NCI-H1092 treated with DMSO at 0.1 percent for 48 hours (cell line): ENCODE measurements at places on chromosomes 4 and X.

DNA sequence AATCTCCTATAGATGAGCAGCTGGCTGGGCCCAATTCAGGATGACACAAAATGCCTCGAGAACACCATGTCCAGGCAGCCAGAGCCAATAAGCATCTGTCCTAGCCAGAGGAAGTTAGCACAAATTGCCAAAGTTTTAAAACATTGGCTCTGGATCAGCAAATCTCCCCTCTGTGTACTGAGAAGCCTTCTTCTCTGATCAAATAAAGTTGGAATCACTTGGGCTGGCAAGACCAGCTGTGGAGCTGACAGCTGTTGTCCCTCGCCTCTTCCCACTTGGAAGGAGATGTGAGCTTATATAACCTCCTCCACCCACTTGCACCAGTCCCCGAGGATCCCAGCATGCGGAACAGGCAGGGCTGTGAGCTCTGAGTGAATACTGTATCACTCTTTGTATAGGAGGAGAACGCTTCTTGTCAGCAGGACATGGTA, 183.9 kb downstream of the OPHN1 start:
- no peak for DNase-seq

DNA sequence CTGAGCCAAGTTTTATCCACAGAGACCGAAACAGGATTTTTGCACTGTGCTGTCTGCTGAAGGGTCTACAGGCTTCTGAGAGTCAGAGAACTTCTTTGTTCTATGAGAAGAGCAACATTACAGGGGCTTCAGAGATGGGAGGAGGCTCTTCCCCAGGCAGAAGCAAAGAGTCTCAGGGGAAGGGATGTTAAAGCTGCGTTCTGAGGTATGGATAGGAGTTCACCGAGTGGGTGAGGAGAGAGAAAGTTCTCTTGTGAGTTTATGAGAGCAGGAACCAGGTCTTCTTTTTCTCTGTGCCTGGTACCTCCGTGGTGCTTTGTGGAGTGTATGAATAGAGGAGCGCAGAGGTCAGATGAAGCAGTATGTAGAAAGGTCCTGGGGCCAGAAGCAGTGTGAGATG, 155.1 kb downstream of the PDGFRA start:
- no peak for DNase-seq

DNA sequence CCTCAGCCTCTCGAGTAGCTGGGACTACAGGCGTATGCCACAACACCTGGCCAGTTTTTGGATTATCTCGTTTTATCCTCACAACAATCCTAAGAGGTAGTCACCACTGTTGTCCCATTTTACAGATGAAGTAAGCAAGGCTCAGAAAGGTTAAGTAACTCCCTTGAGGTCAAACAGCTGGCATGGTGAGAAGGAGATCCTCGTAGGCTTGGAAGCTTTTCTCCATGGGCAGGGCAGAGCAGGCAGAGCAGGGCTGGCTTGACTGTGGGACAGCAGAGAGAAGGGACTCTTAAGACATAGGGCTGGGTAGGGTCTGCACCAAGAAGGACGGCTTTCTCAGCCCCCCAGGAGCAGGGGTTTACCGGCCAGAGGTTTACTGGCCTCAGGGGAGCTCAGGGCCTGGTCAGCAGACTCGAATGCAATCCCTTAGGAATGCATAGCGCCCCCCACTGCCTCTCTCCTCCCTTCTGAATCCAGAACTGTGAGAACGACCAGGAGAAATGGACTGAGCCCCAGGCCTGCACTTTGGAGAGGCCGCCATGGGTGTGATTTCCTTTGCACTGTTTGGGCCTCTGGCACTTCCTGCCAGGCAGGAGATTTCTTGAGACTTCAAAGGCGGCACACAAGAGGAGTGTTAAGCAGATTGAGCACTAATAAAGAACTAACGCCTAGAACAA, 14.0 kb upstream of the CDKN2AIP start:
- DNase-seq, result no peak

DNA sequence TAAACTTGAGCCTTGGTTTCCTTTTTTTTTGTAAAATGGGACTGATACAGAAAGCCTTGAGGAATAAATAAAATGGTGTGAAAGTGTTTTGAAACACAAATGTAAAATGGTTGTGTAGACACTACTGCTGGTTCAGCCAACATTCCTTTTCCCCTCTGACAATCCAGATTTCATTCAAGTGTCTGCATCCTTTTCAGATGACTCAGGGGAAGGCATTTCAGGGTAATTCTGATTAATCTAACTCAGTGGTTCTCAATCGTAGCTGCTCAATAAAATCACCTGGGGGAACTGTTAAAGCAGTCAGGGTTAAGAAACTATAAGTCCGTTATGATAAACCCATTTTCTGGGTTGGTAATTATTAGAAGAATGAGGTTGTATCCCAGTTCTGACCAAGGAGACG, 4.6 kb downstream of the ARHGAP10 start:
- no peak for DNase-seq

DNA sequence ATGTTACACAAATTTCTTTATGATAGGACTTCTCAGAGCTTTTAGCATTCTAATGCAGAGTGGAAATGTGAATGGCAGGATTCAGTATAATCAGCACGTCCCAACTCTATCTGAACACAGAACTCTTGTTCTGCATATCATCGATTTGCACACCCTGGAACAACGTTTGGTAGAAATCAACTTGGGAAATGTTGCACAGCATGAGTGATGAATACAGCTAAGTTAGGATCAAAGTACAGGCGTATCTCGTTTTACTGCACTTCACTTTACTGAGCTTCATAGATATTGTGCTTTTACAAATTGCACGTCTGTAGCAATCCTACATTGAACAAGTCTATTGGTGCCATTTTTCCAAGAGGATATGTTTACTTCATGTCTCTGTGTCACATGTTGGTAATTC, 70.8 kb downstream of the SMARCA1 start:
- DNase-seq, result no peak

DNA sequence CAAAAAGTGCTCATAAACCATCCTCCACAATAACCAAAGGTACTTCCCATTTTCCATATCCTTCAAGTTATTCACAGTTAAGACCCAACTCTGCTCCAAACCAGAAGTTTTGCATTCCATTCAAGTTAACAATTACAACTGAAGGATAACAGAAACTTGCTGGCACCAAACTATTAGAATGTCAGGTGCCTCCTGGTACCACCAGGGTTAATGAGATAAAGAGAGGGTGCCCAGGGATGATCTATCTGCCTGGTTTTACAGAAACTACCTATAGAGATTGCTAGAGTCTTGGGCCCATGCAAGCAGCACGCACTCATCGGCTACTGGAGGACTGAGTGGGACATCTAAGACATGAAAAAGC, 114.6 kb downstream of the RBM47 start:
- DNase-seq, result no peak
